ENCODE measurements at places on chromosomes 7 and 10. TPM values are rescaled to one million over a fixed set of nuclear protein-coding genes. Genes with fewer than 3 reads are reported as not detected.

ELN gene
- total RNA-seq, result not detected

PRR15 gene
- not detected for total RNA-seq

DDX50 gene
- total RNA-seq, result 56.2 TPM

- no peak overlapping the region for H3K27ac ChIP-seq
- peaks cover 17% of the 10 kb centered on the region for H3K27me3 ChIP-seq
Observed at GRCh38 chr10:60733826-60734225, 44.5 kb upstream of the CDK1 start.

DNA sequence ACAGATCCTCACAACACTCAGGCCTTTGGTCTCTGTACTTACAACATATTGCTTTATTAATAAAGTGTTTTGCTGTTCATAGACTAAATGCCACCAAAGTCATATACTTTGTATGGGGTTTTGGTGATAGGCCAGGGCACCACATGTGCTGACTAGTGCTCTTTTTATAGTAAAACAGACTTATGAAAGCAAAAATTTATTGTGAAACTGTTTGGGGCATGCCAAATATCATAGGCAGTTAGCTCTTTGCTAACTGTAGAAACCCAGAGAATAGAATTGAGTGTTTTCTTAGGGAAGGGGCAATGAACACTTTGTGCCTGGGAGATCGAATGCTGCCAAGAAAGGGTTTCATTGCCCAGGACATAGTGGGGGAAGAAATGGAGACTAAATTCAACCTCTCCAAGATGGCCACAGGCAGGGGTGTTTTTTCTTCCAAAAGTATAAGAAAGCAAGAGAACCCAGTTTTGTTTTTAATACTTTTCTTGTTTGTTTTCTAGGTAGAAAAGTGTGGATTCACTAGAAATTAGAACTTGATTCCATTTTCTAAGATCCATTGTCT is 142.7 kb downstream of the TRIL start:
- H3K4me3 ChIP-seq, result no peak overlapping the region
- no peaks in the 10 kb centered on the region for H3K27me3 ChIP-seq
- no peak for DNase-seq
- H3K36me3 ChIP-seq, result no peaks in the 10 kb centered on the region

- peaks cover 71% of the 10 kb centered on the region for H3K27me3 ChIP-seq
- H3K4me1 ChIP-seq, result peaks cover 16% of the 10 kb centered on the region
- H3K36me3 ChIP-seq, result peaks cover 5% of the 10 kb centered on the region
- DNase-seq, result no peak
- H3K27ac ChIP-seq, result no peak overlapping the region
Observed at GRCh38 chr7:27148756-27149641, 1.4 kb upstream of the HOXA6 start.

DNA sequence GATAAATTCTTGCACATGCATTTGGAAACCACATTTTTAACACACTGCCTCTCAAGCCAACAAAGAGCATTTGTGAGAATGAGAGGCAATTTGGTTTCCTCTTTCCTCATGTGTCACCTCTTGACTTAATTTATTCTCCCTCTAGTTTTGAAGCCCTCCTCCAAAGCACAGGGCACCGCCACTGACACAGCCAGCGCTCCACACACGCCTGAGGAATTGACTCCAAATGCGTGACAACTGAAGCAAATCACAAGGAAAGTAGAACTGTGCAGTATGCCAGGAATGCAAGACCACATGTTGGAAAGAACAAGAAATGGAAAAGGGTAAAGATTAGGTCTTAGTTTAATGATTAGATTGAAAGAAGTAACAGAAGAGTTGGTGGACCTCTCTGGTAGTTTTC is 173.3 kb downstream of the LSM5 start:
- no peak overlapping the region for H3K27ac ChIP-seq
- no peak overlapping the region for H3K4me3 ChIP-seq
- no peaks in the 10 kb centered on the region for H3K4me1 ChIP-seq
- no peak for DNase-seq

GRCh38 chr10:34235164-34235832 is 579.8 kb downstream of the PARD3 start:
- no peaks in the 10 kb centered on the region for H3K4me1 ChIP-seq
- H3K27ac ChIP-seq, result no peak overlapping the region
- DNase-seq, result no peak
- peaks cover 3% of the 10 kb centered on the region for H3K27me3 ChIP-seq
- H3K36me3 ChIP-seq, result no peaks in the 10 kb centered on the region
- no peak overlapping the region for H3K4me3 ChIP-seq

GRCh38 chr7:32915041-32915536 is 23.5 kb upstream of the KBTBD2 start:
- no peak overlapping the region for H3K27ac ChIP-seq
- H3K4me3 ChIP-seq, result no peak overlapping the region
- H3K36me3 ChIP-seq, result peaks cover 5% of the 10 kb centered on the region

GRCh38 chr10:48981310-48981907 is 41.8 kb upstream of the LRRC18 start:
- H3K27me3 ChIP-seq, result no peaks in the 10 kb centered on the region
- no peak overlapping the region for H3K4me3 ChIP-seq
- no peaks in the 10 kb centered on the region for H3K4me1 ChIP-seq
- H3K36me3 ChIP-seq, result no peaks in the 10 kb centered on the region
- DNase-seq, result peak; percentile 54

DNA sequence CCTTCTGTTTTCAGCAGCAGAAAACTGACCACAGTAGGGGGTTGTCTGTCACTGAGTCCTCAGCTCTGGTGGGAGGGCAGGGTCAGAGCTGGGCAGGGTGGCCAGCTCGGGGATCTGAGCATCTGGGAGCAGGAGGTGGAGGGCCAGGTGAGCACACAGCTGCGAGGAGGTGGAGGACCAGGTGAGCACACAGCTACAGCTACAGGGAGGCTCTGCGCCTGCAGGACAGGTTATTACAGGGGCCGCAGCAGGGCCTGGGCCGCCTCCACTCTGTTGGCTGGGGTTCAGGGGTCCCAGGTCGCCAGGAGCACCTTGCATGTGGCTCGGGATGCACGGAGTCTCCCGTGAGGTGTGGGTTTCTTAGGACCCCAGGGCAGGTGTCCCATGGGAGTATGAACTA is 52.4 kb upstream of the PRKAR1B start:
- H3K4me3 ChIP-seq, result no peak overlapping the region
- no peak for DNase-seq
- no peak overlapping the region for H3K27ac ChIP-seq
- H3K27me3 ChIP-seq, result no peaks in the 10 kb centered on the region
- peaks cover 32% of the 10 kb centered on the region for H3K36me3 ChIP-seq

DNA sequence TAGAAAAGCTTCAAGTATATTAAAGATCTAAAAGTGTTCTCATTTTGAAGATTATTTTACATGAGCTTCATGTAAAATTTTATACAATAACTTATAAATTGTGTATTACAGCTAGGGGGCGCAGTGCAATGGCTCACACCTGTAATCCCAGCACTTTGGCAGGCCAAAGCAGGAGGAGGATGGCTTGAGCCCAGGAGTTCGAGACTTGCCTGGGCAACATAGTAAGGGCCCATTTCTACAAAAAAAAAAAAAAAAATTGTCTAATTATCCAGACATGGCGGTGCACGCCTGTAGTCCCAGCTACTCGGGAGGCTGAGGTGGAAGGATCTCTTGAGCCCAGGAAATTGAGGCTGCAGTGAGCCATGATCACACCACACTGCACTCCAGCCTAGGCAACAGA is 16.6 kb downstream of the ACBD5 start:
- H3K27ac ChIP-seq, result peak overlapping the region; percentile 47
- peak; percentile 42 for DNase-seq
- H3K36me3 ChIP-seq, result peaks cover 29% of the 10 kb centered on the region

DNA sequence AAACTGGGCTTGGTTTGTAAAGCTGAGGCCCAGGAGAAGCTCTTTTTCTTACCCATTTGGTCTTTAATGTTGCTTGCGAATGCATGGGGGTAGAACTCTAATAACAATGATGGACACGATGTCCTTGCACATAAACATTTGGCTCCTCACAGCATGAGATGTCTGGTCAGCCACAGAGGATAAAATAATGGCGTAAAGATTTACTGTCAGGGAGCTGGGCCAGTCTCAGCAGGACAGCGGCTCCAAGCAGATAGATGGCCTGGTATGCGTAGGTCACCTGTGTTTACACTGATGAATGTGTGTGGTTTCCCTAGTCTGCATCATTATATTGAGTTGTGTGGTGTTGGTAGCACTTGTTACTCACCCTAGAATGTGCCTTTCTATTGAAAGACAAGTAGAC is 537.4 kb downstream of the CNTNAP2 start:
- H3K36me3 ChIP-seq, result no peaks in the 10 kb centered on the region
- no peak for DNase-seq
- no peaks in the 10 kb centered on the region for H3K27me3 ChIP-seq
- H3K4me3 ChIP-seq, result no peak overlapping the region

DNA sequence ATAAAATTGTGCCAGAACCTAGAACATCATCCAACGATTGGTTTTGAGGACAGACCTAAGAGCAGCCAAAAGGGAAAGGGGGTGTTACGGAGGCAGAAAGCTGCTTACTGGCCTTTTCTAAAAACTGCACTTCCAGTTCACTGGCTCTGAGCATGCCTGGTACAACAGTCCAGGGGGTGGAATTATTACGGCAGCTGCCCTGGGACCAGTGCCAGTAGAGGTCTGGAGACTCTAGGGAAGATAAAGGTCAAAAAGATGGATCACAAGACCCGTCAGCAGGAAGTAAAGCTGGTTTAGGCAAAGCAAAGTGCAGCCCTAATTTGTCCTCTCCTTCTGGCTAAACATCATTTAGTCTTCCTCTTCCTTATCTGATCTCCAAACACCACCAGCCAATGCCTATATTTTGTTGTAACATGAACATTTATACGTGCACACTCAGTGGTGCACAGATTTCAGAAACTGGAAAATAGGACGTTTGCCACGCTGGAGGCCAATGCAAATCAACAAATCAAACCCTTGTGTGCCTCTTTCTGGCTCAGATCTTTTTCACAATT is 216.4 kb upstream of the DPP6 start:
- H3K36me3 ChIP-seq, result no peaks in the 10 kb centered on the region
- no peak overlapping the region for H3K27ac ChIP-seq
- no peaks in the 10 kb centered on the region for H3K27me3 ChIP-seq

DNA sequence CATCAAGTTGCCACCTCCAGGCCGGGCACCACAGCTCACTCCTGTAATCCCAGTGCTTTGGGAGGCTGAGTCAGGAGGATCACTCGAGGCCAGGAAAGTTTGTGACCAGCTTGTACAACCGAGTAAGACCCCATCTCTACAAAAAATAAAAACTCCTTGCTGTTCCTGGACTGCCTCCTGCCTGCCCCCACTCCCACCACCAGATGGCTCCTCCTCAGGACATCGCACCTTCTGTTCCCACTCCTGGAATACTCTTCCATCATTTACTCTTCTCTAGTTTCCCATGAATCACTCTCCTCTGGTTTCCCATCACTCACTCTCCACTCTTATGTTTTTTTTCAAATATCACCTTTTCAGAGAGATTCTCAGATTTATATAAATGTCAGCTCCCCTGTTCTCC is 540.7 kb downstream of the CALN1 start:
- no peaks in the 10 kb centered on the region for H3K36me3 ChIP-seq
- H3K4me3 ChIP-seq, result no peak overlapping the region
- H3K27me3 ChIP-seq, result no peaks in the 10 kb centered on the region
- no peak overlapping the region for H3K27ac ChIP-seq

- DNase-seq, result no peak
- H3K4me3 ChIP-seq, result no peak overlapping the region
- no peaks in the 10 kb centered on the region for H3K4me1 ChIP-seq
- no peaks in the 10 kb centered on the region for H3K27me3 ChIP-seq
Observed at GRCh38 chr7:110105307-110105706, 985.6 kb upstream of the LRRN3 start.

- peaks cover 9% of the 10 kb centered on the region for H3K36me3 ChIP-seq
- no peak overlapping the region for H3K27ac ChIP-seq
- no peak overlapping the region for H3K4me3 ChIP-seq
- H3K4me1 ChIP-seq, result no peaks in the 10 kb centered on the region
- no peaks in the 10 kb centered on the region for H3K27me3 ChIP-seq
Observed at GRCh38 chr7:139589474-139589873, 66.0 kb downstream of the CLEC2L start.

DNA sequence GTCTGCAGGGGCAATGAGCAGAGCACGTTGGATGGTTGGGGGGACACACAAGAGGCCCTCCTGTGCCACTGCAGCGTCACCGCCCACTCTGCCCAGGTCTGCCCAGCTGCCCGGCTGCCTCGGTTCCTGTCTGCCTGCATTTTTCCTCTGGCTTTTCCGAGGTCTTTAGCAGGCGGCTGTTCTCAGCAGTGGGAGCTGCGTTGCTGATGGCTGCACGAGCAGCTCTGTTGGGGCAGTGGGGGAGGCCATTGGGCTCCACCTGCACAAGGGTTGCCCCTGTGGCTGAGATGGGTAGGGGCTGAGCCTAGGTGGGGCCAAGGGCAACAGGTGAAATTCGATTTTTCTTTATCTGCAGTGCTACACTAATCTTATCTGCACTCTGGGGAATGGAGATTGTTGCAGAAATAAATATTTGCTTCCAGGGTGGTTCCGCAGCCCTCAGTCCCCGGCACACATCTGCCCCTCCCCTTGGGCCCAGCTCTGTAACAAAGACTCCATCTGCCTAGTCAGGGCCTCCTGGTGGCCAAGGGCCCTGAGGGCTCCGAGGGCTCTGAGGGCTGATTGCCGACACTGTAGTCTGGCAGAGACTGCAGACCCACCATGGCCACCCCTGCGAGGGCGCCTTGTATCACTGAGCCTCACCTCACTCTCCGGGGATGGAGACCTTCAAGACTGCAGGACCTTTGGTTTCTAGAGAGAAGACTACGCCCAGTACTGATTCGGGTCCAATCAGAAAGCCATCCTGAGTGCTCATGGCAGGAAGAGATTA is 141.7 kb upstream of the SHH start:
- no peak overlapping the region for H3K27ac ChIP-seq
- H3K4me3 ChIP-seq, result no peak overlapping the region
- H3K4me1 ChIP-seq, result no peaks in the 10 kb centered on the region
- H3K36me3 ChIP-seq, result no peaks in the 10 kb centered on the region
- no peaks in the 10 kb centered on the region for H3K27me3 ChIP-seq
- DNase-seq, result no peak

DNA sequence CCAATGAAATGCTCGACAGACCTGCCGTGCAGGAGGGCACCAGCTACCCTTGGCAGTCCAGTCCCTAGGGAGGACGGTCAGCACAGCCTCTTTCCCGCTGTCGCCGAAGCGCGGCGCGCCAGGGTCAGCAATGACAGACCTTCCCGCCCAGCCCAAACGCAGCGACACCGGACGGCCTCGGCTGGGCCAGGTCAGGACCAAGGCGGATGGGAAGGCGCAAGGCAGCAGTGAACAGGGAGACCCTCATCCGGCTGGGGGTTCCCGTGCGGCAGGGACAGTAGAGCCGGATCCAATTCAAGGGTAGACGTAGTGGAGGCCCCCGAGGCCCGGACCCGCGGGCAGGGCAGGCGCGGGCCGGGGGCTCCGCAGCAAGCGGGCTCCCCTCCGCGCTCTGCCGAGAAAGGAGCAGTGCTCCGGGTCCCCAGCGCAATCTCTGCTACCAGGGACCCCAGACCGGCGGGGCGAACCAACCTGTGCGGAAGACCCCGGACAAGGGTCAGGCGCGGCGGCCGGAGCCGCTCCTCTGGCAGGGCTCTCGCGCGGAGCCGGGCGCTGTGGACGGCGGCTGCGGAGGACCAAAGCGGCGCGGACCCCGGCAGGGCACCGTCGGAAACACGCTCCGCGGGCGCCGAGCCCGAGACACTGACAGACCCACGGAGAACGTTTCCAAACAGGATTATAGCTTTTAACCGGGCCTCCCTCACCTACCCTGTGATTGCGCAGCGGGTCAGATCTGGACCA is at the start of gene SEC31B:
Gene SEC31B, minus strand, starts transcription at position 551 of the 741 bp plus-strand sequence. CDS start 2,909 bp downstream, outside the sequence.
- H3K27ac ChIP-seq, result peak within 1 kb of the TSS; percentile 37
- DNase-seq, result no peak
- no peaks in the 10 kb centered on the region for H3K27me3 ChIP-seq
- no peak within 1 kb of the TSS for H3K4me3 ChIP-seq
- H3K36me3 ChIP-seq, result peaks cover 45% of the 10 kb centered on the region
- H3K4me1 ChIP-seq, result peaks cover 39% of the 10 kb centered on the region

All from activated CD4-positive, alpha-beta memory T cell treated with anti-CD3 and anti-CD28 coated beads, Interleukin-2, amount 10 ng/mL, durations not matched to agents 7 days and 5 days (primary cell).